ENCODE measurements at places on chromosomes 16 and 17. TPM values are rescaled to one million over a fixed set of nuclear protein-coding genes. Genes with fewer than 3 reads are reported as not detected.

The HSD17B1 gene
- total RNA-seq, result 4.1 TPM

The NUDT16L1 gene
- 34.3 TPM for total RNA-seq

The NKD1 gene
- total RNA-seq, result 31.3 TPM

The MMP2 gene
- total RNA-seq, result 7.0 TPM

The TLCD3A gene
- total RNA-seq, result 9.4 TPM

- H3K4me3 ChIP-seq, result no peak overlapping the region
- peaks cover 2% of the 10 kb centered on the region for H3K27me3 ChIP-seq
- H3K4me1 ChIP-seq, result peaks cover 15% of the 10 kb centered on the region
- no peak for DNase-seq
Measured at GRCh38 chr16:49337814-49338350, 35.7 kb upstream of the C16orf78 start.

- peaks cover 4% of the 10 kb centered on the region for H3K36me3 ChIP-seq
- H3K4me1 ChIP-seq, result peaks cover 6% of the 10 kb centered on the region
- DNase-seq, result no peak
- no peak overlapping the region for H3K27ac ChIP-seq
Measured at GRCh38 chr16:83806731-83807130, 1.0 kb upstream of the HSBP1 start.

DNA sequence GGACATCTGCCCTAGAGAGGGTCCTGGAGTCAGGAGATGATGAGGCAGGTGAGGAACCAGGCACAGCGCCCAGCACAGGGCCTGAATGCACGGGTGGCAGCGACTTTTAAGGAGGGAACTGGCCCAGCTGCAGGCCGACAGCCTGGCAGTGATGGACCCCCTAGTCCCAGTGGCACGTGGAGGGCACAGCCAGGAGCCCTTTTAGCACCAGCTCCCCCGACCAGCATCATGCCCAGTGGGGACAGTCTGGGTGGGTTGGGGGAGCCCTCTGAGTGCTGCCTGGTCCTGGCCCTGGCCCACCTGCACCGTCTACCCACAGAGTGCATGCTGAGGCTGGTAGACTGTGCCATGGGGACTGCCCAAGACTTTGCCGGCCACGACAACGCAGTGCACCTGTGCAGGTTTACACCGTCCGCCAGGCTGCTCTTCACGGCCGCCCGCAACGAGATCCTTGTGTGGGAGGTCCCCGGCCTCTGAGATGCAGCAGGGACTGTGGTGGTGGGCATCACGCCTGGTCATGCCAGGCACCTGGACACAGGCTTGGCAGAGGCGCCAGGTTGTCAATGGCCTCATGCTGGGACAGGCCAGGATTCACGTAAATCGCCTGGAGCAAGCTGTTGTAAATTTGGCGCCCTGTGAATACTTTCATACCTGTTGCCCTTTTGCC, 686 bp upstream of the RHOT2 start:
- H3K4me1 ChIP-seq, result peaks cover 3% of the 10 kb centered on the region
- H3K36me3 ChIP-seq, result no peaks in the 10 kb centered on the region
- H3K4me3 ChIP-seq, result no peak overlapping the region

- DNase-seq, result no peak
- no peaks in the 10 kb centered on the region for H3K36me3 ChIP-seq
- no peak overlapping the region for H3K27ac ChIP-seq
- H3K4me1 ChIP-seq, result no peaks in the 10 kb centered on the region
- H3K4me3 ChIP-seq, result no peak overlapping the region
Measured at GRCh38 chr16:29765167-29766032, 12.7 kb upstream of the ZG16 start.

DNA sequence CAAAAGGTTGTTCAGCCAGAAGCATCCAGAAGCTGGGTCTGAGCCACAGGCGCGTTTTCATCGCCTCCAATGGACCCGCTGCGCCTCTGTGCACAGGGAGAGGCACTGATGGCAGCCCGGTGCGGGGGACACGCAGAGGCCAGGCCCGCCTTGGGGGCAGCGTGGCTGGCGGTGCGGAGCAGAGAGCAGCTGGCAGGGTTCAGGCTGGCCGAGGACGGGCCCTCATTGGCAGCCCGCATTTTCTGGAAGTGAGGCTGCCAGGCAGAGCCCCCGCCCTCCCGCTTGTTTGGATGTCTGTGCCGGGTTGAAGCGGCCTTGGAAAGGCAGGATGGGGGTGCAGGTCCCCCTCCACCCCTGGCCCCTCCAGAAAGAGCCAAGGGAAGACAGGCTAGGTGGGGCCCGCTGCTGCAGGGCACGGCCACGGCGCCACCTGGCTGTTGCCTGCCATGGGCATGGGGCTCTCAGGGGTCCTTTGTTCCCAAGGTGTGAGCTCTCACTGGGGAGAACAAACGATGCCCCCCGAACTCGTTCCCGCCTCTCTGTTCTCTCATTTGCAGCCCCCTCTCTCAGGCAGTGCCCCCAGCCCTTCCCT, 18.8 kb downstream of the GSE1 start:
- peak overlapping the region; percentile 67 for H3K4me3 ChIP-seq
- no peaks in the 10 kb centered on the region for H3K36me3 ChIP-seq
- peak overlapping the region; percentile 76 for H3K27ac ChIP-seq
- peaks cover 28% of the 10 kb centered on the region for H3K27me3 ChIP-seq
- peaks cover 30% of the 10 kb centered on the region for H3K4me1 ChIP-seq

GRCh38 chr16:3846595-3847091, 33.9 kb downstream of the CREBBP start:
- H3K27me3 ChIP-seq, result no peaks in the 10 kb centered on the region
- H3K4me3 ChIP-seq, result no peak overlapping the region
- no peak overlapping the region for H3K27ac ChIP-seq
- DNase-seq, result no peak
- no peaks in the 10 kb centered on the region for H3K36me3 ChIP-seq

DNA sequence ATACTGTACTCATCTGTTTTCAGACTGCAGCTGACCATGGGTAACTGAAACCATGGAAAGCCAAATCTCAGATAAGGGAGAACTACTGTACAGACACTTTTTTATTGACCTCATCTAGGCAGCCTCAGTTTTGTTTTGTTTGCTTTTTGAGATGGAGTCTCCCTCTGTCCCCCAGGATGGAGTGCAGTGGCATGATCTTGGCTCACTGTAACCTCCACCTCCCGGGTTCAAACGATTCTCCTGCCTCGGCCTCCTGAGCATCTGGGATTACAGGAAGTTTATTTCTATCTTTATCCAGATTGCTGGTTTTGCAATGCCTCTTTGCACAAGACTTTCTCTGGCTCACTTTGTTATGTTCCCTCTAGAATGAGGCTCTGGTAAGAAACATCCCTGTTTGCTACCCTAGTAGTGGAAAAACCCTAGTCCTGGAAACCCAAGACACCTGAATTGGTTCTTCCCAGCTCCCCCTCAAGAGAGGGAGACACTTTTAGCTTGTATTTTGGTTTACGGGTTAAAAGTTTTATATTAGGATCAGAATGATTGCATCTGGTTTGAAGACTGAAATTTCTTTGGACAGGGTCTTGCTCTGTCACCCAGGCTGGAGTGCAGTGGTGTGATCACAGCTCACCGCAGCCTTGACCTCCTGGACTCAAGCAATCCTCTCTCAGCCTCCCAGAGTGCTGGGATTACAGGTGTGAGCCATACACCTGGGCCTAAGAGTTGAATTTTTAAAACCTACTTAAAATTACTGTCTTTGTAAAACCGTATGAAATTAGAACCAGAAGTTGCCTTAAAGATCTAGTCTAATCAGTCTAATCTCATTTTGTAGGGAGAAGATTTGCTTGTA, 38.9 kb downstream of the ZNF207 start:
- peaks cover 4% of the 10 kb centered on the region for H3K36me3 ChIP-seq
- peaks cover 2% of the 10 kb centered on the region for H3K27me3 ChIP-seq
- no peaks in the 10 kb centered on the region for H3K4me1 ChIP-seq
- H3K4me3 ChIP-seq, result no peak overlapping the region

GRCh38 chr16:75224306-75225082, 5.7 kb downstream of the CTRB1 start:
- no peaks in the 10 kb centered on the region for H3K36me3 ChIP-seq
- peak overlapping the region; percentile 28 for H3K27ac ChIP-seq
- H3K4me1 ChIP-seq, result peaks cover 2% of the 10 kb centered on the region
- DNase-seq, result no peak
- peaks cover 17% of the 10 kb centered on the region for H3K27me3 ChIP-seq

- H3K27ac ChIP-seq, result no peak overlapping the region
- peaks cover 1% of the 10 kb centered on the region for H3K27me3 ChIP-seq
- DNase-seq, result no peak
Measured at GRCh38 chr16:51442141-51442870, 291.2 kb upstream of the SALL1 start.

DNA sequence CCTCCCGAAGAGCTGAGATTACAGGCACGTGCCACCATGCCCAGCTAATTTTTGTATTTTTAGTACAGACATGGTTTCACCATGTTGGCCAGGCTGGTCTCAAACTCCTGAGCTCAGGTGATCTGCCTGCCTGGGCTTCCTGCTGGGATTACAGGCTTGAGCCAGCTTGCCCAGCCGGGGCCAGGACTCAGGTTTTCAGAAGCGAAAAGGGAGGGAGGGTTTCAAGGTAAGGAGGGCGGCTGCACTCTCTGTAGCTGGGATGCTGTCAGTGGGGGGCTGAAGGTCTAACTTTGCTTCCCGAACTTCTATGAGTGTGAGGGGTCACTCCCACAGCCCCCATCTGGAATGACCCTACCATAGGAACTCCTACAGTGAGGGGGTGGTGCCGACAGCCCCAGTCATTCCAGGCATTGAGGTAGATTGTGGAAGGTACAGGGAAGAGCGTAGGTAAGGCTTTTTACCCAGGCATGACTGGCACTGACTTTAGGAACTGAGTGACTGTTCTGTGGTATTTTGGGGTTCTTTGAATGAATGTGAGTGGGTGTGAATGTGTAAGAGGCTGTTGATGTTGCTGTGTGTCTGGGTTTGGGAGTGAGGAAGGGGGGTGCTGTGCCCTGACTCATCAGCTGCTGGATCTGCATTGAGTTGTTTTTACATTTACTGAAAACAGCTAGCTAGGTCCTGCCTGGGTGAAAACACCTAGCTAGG, 3.8 kb upstream of the C1QL1 start:
- no peak for DNase-seq
- peaks cover 8% of the 10 kb centered on the region for H3K4me1 ChIP-seq
- no peak overlapping the region for H3K4me3 ChIP-seq
- H3K27me3 ChIP-seq, result peaks cover 31% of the 10 kb centered on the region

DNA sequence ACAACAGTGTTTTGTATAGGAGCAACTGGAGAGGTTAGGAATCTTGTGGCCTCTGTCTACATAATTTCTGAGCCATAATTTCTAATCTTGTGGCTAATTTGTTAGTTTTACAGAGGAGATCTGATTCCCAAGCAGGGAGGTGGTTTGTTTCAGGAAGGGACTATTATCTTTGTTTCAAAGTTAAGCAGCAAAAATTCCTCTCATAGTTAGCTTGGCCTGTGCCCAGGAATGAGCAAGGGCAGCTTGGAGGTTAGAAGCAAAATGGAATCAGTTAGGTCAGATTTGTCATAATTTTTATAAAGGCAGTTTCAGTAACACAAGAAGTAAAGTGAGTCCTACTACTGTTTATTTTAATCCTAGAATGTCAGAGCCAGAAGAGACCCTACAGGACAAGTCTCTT, 2.0 kb upstream of the RDM1 start:
- H3K27me3 ChIP-seq, result peaks cover 4% of the 10 kb centered on the region
- no peak overlapping the region for H3K27ac ChIP-seq
- H3K4me1 ChIP-seq, result no peaks in the 10 kb centered on the region
- no peak overlapping the region for H3K4me3 ChIP-seq
- DNase-seq, result no peak

DNA sequence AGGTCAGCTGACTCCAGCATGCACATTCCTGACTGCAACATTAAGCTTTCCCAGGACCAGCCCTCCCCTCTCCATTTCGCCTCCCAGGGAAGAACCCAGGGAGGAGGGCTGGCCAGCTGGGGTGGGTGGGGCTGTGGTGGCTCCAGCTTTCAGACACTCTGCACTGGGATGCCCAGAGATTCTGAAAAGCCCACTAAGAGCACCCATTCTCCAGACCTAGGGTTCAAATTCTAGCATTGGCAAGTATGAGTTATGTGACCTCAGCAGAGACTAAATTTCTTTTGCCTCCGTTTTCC, 7.8 kb downstream of the DLX3 start:
- no peaks in the 10 kb centered on the region for H3K36me3 ChIP-seq
- no peak overlapping the region for H3K27ac ChIP-seq
- no peak for DNase-seq
- no peak overlapping the region for H3K4me3 ChIP-seq
- peaks cover 25% of the 10 kb centered on the region for H3K27me3 ChIP-seq

DNA sequence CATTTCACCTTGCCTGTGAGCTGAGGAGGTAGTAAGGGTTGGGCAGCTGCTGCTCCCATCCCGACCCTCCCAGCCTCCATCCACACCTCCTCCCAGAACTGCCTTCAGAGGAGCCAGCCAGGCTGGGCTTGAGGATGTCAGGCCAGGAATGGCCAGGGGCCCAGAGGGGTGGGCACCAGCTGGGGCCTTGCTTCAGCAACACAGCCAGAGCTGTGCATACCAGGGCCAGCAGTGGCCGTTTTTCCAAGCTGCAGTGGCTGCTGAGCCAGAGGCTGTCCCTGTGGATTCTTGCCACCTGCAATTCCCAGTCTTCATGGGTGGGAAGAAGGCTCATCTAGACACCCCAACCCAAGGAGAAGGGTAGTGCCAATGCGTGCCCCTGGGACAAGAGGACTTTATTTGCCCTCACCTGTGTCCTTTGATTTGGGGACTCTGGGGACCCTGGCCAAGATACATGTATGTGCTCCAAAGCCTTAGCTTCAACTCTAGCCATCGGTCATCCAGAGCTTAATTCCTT, 153.4 kb upstream of the SDK2 start:
- H3K27me3 ChIP-seq, result peaks cover 4% of the 10 kb centered on the region
- no peaks in the 10 kb centered on the region for H3K36me3 ChIP-seq
- no peaks in the 10 kb centered on the region for H3K4me1 ChIP-seq

- no peaks in the 10 kb centered on the region for H3K27me3 ChIP-seq
- no peak for DNase-seq
- no peak overlapping the region for H3K27ac ChIP-seq
- no peak overlapping the region for H3K4me3 ChIP-seq
Measured at GRCh38 chr17:69485901-69486643, 71.6 kb downstream of the MAP2K6 start.

- no peaks in the 10 kb centered on the region for H3K36me3 ChIP-seq
- H3K27ac ChIP-seq, result no peak overlapping the region
Measured at GRCh38 chr16:69386596-69386995, 789 bp upstream of the TERF2 start.

- peaks cover 3% of the 10 kb centered on the region for H3K4me1 ChIP-seq
- H3K27me3 ChIP-seq, result peaks cover 16% of the 10 kb centered on the region
- peaks cover 4% of the 10 kb centered on the region for H3K36me3 ChIP-seq
- H3K4me3 ChIP-seq, result peak overlapping the region; percentile 49
- no peak overlapping the region for H3K27ac ChIP-seq
Measured at GRCh38 chr16:31143011-31143693, 6.7 kb downstream of the PRSS36 start.
